ENCODE measurements at places on chromosomes 3 and 15. TPM values are rescaled to one million over a fixed set of nuclear protein-coding genes. Genes with fewer than 3 reads are reported as not detected.

GRCh38 chr3:48268381-48268935, 27.6 kb downstream of the ZNF589 start:
- DNase-seq, result peak; percentile 98

DNA sequence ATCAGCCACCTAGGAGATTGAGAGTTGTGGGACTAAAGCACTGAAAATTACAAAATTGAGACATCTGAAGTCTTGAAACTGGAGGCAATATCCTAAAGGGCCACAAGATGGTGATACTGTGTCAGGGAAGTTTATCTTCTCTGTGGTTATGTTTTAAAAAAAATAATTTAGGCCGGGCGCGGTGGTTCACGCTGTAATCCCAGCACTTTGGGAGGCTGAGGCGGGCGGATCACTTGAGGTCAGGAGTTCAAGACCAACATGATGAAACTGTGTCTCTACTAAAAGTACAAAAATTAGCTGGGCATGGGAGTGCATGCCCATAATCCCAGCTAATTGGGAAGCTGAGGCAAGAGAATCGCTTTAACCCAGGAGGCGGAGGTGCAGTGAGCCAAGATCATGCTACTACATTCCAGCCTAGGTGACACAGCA, 17.9 kb upstream of the NIT2 start:
- peak; percentile 55 for DNase-seq

DNA sequence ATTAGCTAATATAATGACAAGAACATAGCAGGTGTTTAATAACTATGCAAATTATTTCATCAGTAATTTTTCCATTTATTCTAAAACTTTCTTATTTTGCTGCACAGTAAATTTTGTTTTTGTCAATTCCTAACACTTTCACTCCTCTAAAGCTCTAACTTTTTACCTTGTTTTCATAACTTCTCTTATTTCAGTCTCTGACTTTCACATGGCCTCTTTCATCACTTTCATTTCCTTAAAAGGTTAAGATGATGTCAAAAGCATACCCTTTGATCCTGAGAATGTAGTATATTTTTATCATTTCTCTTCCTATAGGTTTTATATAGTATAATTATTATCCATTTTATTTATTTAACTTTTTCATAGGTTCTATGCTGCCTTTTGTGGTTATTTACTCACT, 1325.8 kb upstream of the ALCAM start:
- DNase-seq, result no peak

- DNase-seq, result no peak
Measured at GRCh38 chr3:52781741-52782140, 4.3 kb downstream of the ITIH1 start.

DNA sequence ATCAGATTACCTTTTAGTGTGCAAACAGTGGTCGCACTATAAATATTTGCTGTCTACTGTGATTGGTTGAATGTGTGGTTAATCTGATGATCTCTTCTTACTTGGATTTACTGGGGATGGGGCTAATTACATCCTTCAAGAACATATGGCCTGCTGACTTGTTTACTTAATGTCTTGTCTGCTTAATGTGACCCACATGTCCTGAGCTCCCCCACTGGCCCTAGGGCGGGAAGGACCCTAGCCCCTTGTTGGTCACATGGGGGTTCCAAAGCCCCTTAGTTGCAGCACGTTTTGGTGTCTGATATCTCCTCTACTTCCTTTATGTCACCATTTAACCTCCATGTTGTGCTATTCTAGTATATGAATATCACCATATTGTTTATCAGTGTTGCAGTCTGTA, 17.8 kb upstream of the P2RY12 start:
- DNase-seq, result no peak

GRCh38 chr3:36058404-36059030, 321.8 kb upstream of the STAC start:
- DNase-seq, result no peak

GRCh38 chr3:186193534-186194450, 84.9 kb upstream of the ETV5 start:
- DNase-seq, result no peak

Gene GAP43
- total RNA-seq, result not detected
